AG04450 (cell line): ENCODE measurements at places on chromosomes 2 and 18.

DNA sequence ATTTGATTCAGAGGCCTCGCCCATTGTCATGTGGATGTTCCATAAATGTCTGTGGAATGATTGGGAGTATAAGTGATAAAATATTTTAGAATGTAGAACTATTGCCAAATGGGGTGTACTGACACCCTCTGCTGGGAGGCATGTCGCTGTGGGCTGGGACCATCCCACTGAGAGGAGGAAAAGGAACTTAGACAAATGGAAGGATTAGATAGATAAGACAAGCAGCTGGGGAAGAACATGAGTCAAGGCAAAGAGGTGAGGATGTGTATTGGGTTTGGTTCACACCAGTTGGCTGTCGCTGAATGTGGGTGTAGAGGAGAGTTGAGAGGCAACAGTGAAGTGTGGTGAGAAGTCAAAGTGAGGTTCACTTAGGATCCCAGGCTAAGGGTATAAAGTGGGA, 4.0 kb downstream of the C2orf74 start:
- DNase-seq: no peak

DNA sequence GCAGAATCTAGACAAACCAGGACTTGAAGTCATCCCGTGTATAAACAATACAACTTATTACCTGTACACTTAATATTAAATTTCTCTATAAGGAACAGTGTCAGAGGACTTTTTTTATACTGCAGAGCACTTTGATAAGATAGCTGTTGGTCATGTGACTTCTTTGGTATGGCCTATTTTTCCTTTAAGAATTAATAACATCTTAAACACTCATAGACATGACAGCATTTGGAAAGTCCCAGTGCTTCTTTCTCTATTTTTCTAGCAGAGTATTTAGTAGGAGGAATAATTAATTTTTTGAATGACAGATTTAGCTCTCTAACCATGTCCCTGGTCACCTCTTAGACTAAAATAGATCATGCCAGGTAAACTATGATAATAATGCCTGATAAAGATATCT, 59.4 kb downstream of the PLCL1 start:
- no peak for DNase-seq

GRCh38 chr2:215120401-215120800, 18.0 kb downstream of the ABCA12 start:
- no peak for DNase-seq

GRCh38 chr2:175353275-175353674, 171.8 kb upstream of the ATP5MC3 start:
- DNase-seq: no peak

DNA sequence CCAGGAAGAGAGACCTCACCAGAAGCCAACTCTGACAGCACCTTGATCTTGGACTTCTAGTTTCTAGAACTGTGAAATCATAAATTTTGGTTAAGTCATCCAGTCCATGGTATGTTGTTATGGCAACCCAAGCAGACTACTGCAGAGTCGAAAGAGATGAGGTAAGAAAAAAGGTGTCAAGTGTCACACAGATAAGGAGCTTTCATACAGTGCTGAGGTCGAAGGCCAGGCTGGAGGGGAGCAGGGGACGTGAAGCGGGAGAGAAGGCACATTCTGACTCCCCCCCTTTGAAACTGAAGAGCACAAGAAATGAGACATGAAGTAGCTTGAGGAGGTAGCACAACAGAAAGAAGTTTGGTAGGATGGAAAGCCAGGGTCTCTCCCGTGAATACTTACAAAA, 110.4 kb downstream of the ALK start:
- no peak for DNase-seq

DNA sequence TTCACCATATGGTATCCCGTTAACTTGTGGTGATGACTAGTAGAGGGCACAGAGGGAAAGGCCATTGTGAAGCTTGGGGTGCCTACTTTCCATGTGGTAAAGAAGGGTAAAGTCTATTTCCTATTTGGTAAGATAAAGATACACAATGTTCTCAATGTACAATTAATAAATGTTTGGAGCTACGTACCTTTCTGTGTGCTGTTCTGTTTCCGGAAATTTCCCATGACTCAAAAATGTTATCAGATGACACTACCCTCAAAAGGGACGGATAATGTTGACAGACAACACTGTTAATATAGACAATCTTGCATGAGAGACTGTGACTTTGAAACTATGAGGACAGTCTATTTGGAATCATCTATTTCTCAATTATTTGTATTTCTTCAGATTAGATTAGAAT, 4.2 kb upstream of the SULT1C3 start:
- no peak for DNase-seq

DNA sequence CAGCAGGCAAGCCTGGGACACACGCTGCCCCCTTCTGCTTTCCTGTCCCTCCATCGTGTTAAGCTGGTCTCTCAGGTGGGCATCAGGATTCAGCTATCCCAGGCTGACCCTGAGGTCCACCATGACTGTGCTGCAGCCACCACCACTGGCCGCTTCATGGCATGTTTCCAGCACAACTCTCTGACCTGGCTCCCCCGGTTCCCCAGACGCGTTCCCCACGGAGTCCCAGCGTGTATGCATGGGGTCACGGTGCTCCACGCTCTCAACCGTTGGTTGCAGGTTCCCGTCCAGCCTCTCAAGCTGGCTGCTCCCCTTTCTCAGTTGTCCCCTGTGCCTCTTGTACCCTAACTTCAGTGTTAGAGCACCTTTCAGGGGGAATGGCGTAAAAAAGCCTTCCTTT, 20.3 kb downstream of the HPCAL1 start:
- no peak for DNase-seq

GRCh38 chr2:136005462-136006196, 20.2 kb upstream of the DARS1 start:
- no peak for DNase-seq

DNA sequence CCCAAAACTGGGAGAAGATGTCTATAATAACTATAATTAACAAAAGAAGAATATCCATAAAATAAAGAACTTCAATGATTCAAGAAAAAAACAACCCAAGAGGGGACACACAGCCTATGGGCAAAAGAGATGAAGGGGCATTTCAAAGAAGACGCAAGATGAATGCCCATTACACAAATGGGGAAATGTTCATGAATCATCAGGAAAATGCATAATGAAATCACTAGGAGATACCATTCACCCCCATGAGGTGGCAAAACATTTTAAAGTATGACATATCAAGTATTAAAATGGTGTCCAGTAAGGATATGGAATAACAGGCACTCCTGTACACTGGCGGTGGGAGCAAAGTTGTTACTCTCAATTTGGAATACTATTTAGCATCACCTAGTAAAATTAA, 183.3 kb downstream of the TXNL1 start:
- no peak for DNase-seq

GRCh38 chr18:22470248-22471235, 52.8 kb upstream of the CTAGE1 start:
- DNase-seq: no peak

- no peak for DNase-seq
These were observed 26.6 kb downstream of the TMEM18 start for GRCh38 chr2:650343-651310.

DNA sequence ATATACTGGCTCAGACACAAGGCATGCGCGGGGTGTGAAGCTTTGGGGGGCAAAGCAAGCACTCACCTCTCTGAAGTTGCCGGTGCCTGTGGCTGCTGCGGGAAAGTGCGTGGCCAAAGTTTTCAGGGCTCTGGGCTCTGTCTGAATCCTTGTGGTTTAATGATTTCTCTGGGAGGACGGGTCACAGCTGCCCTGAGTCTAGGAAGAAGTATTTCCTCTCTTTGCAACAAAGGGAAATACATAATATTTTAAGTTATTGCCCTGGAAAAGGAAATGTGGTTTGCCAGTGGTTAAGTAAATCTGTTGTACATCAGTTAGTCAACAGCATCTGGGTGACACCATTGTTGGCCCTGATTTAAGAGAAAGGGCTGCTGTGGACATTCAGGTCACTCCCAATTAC, 56.7 kb upstream of the ZDBF2 start:
- DNase-seq: no peak

DNA sequence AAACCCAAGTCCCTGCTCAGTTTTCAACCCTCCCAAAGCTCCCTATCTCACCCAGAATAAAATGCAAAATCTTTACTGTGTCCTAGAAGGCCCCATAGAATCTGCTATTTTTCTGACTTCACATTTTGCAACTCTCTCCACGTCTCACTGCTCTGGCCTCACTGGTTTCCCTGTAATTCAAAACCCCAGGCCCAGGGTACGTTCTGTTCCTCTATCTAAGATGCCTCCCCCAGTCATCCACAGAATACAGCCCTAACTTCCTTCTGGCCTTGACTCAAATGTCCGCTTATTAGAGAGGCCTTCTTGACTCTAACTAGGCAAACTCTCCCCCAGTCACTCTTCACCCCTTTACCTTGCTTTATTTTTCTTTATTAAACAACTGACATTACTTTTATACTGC, 42.0 kb downstream of the FAM161A start:
- no peak for DNase-seq

GRCh38 chr2:240815761-240816583, 4.0 kb downstream of the KIF1A start:
- DNase-seq: no peak

DNA sequence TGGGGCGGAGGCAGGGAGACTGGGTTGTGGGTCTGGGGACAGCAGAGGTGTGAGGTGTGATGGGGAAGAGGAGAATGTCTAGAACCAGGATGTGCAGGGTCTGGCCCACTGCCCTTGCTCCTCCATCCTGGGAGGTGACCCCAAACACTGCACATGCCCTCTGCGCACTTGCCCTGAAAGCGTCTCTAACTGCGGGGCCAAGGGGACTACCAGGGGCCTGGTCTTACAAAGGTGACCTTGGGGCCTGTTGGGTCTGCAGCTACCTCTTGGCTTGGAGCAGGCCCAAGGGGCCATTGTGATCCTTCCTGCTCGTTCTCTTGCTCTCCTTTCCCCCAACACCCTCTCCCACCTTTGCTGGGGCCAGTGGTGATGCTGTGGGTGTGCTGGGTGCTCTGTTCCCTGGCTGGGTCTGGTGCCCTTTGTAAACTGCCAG, 48.0 kb upstream of the FAHD2A start:
- DNase-seq: no peak

- DNase-seq: no peak
These were observed 94.6 kb upstream of the LGALSL start for GRCh38 chr2:64359171-64359891.

DNA sequence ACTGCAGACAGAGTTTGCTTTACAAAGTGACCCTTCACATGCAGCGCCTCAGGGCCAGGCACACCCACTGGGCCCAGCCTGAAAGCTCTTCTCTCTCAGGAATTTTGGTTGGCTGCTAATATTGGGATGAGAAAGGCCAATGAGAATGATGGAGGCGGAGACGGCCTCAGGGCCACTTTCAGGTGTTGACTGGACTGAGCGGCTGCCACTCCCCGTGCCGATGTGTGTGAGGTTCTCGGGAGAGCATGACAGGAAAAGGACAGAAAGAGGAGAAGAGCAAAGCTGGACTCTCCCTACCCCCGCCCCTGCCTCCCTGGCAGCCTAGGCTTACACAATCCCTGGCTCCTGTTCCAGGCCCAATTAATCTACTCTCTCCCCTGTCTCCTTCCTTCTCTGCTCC, 155.7 kb downstream of the CELF4 start:
- DNase-seq: no peak

GRCh38 chr2:189300916-189301315, 121.4 kb upstream of the COL5A2 start:
- no peak for DNase-seq
